ENCODE measurements at places on chromosomes 6 and 20.

DNA sequence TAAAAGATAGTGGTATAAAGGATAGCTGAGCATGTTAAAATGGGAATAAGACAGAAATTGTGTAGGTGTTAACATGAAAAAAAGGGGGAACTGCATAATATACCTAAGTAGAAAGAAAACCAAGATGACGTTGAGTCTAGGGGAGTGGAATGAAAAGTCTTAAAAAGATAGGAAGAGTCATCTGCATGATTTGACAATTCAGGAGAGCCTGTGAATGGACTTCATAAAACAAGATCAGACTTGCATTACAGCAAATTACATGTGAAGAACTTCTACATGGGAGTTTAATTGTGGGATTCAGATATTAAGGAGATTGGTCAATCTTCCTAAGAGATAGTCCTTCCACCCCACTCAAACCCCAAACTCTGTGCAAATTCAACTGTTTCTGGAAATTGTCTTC lies 85.5 kb downstream of the WASF1 start:
- no peak for DNase-seq

GRCh38 chr6:11486959-11487358 lies 50.6 kb upstream of the TMEM170B start:
- no peak for DNase-seq

DNA sequence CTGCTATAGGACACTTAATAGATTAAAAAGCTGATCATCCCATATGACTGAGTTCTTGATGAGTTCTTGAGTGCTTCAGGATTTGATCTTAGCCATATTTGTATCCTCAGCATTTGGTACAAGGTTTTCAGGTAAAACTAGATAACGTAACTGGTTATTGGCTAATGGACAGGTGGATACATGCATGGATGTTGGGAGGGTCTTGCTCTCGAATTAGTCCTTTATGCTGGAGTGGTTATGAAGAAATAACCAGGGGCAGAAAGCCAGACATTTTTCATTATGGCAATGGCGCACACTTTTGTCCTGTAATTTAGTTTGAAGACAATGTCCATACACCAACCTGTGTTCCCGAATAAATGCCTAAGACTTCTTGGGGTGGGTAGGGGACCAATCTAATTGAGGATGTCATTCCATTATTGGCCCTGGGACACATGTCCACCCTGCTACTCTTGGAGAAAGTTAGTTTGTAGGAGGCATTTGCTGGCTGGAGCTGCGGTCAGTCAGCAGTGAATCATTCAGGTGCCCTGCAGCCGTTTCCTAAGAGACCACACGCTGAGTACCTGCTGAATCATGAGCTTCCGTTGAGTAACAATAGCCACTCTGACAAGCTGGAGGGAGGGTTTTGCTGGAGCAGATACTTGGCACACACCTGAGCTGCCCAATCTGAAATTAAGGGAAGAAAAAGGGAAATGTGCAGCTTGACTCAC lies 194.4 kb downstream of the FOXA2 start:
- DNase-seq, result no peak

GRCh38 chr20:56974499-56975250 lies 291.8 kb downstream of the BMP7 start:
- no peak for DNase-seq

GRCh38 chr6:55198715-55199114 lies 24.4 kb downstream of the HCRTR2 start:
- no peak for DNase-seq

DNA sequence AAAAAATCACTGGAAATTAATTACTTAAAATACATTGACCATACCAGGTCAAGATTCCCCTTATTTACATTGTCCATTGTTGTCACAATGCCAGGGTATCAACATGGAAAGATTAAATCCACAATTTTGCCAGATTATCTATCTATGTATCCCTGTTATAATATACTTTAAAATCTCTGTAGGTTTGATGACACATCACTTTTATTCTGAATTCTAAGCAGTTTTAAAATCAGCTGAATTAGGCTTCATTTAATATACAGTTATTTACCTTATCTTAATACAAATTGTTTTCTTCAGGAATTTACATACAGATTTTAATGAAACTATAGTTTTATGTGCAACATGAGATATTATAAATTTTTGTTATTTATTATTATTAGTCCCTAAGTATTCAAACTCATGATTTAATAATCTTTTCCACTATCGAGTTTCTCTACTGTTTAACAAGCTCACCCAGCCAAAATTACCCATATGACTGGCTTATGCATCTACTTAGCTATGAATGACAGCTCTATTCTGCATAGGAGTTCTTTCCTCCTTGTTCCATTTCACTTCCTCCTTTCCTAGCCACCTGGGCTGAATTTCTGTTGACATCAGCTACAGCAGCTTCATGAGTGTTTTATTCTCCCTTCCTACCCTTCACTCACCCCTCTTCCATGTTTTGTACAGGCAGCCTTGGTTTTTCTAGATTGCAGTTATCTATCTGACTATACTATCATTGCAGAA lies 654.2 kb upstream of the MAP3K7 start:
- DNase-seq, result no peak

- no peak for DNase-seq
These were observed 32.3 kb upstream of the LY86 start for GRCh38 chr6:6556161-6556737.

- DNase-seq, result no peak
These were observed 189.4 kb upstream of the ARID1B start for GRCh38 chr6:156587751-156588301.

- DNase-seq, result no peak
These were observed 113.9 kb downstream of the GMPR start for GRCh38 chr6:16352258-16352635.

- DNase-seq, result no peak
These were observed 4.7 kb upstream of the CST5 start for GRCh38 chr20:23884136-23884770.

- DNase-seq, result no peak
These were observed 175.7 kb upstream of the AGPAT4 start for GRCh38 chr6:161449521-161449920.

All from CD4-positive, alpha-beta T cell treated with Interleukin-1 beta for 1 hour (primary cell).